Right atrium auricular region (tissue), 2 donors: ENCODE measurements at places on chromosomes 3 and 15. TPM values are rescaled to one million over a fixed set of nuclear protein-coding genes. Genes with fewer than 3 reads are reported as not detected.
A peak's percentile ranks its signal among the peaks of the same experiment; 100 is the strongest.

The SSUH2 gene
- 0.82 TPM for total RNA-seq

DNA sequence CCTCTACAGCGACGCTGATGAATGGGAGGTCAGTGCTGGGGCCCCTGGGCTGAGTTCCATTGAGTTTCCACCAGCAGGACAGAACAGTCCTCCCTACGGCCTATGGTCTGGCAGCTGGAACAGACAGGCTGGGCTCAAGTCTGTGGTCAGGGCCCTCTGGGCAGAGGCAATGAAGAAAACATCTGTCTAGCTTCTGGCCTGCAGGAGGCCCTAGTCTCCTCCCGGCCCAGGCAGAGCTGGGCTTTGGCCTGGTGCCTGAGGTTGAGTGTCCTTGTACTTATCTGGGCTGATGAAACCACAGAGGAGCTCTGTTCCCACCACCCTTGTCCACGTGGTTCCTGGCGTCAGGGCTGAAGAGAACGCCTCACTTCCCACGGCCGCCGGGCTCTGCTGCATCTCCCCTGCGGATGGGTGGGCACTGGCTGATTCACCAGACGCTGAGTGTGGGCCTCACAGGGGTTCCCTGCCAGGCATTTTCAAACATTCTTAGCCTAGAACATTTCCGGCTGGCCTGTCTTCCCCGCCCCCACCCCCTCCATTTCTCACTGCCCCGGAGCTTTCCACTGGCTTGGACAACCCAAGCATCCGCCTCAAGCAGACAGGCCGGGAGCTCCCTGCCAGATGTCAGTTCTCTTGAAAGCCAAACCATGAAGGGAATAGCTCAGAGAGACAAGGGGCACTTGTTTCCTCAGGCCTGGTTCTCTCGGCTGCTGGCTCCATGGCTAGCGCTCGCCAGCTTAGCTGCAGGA lies 20.3 kb downstream of the PPCDC start:
- H3K36me3 ChIP-seq: no peaks in the 10 kb centered on the region
- H3K27ac ChIP-seq: peak overlapping the region; percentile 83

DNA sequence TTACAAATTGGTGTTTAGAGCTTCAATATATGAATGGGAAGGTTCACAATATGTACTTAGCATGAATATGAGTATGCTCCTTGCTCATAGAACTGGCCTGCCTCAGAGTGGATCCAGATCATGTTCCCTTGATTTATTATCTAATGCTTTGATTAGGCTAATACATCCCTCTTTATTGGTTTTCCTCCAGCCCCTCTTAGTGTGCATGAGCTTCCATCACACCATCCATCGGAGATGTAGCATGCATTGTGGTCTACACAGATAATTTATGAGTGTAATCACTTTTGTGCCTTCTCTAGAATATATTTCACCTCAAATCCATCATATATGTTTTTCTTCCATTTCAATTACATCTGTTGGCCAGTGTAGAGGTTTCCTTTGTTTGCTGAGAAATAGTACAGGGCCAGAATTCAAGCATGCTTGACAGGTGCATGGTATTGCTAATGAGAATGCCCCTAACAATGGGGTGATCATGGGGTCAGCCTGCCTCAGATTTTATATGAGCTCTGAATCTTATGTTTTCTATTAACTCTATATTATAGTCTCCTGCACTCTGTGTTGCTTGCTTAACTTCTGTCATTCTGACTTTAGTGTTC lies 786.4 kb upstream of the ARPP21 start:
- peaks cover 12% of the 10 kb centered on the region for H3K4me1 ChIP-seq
- H3K4me3 ChIP-seq: no peak overlapping the region
- DNase-seq: no peak
- no peaks in the 10 kb centered on the region for H3K27me3 ChIP-seq
- H3K36me3 ChIP-seq: no peaks in the 10 kb centered on the region
- no peak overlapping the region for H3K27ac ChIP-seq

The KCNH8 gene
- total RNA-seq: not detected

- H3K27ac ChIP-seq: no peak overlapping the region
- DNase-seq: no peak
- no peak overlapping the region for H3K4me3 ChIP-seq
- H3K36me3 ChIP-seq: no peaks in the 10 kb centered on the region
Observed at GRCh38 chr3:194075802-194076460, 60.0 kb upstream of the HES1 start.

DNA sequence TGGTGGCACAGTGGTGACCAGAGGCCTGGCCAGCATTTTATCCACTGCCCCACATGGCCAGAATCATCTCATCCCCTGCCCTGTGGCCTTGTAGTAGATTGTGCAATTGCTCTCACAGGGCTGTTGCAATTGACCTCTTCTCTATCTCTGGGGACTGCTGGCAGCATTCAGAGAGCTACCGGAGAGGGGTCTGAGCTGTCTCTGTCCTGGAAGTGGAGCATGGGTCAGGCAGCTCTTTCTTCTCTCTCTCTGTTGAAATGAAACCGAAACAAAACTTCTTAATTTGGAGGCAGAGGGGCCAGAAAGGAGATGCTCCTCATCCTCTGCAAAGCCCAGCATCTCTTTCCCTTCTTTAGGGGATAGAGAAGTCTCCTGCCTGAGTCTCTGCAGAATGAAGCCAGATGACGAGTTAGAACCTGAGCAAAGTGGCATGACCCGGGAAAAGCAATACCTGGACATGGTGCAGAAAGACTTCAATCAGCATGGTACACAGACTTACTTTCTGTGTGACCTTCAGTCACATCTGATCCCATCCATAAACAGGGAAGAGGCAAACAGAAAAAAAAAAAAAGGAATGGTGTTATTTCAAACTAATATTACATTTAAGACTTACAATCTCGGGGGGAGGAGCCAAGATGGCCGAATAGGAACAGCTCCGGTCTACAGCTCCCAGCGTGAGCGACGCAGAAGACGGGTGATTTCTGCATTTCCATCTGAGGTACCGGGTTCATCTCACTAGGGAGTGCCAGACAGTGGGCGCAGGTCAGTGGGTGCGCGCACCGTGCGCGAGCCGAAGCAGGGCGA lies 144.5 kb upstream of the BCL6 start:
- no peak overlapping the region for H3K27ac ChIP-seq
- no peak for DNase-seq
- peaks cover 9% of the 10 kb centered on the region for H3K4me1 ChIP-seq
- no peaks in the 10 kb centered on the region for H3K36me3 ChIP-seq
- H3K4me3 ChIP-seq: no peak overlapping the region

GRCh38 chr3:114327665-114328064 lies 33.8 kb downstream of the TIGIT start:
- H3K36me3 ChIP-seq: peaks cover 8% of the 10 kb centered on the region
- H3K4me1 ChIP-seq: no peaks in the 10 kb centered on the region
- no peak for DNase-seq
- H3K27me3 ChIP-seq: no peaks in the 10 kb centered on the region

DNA sequence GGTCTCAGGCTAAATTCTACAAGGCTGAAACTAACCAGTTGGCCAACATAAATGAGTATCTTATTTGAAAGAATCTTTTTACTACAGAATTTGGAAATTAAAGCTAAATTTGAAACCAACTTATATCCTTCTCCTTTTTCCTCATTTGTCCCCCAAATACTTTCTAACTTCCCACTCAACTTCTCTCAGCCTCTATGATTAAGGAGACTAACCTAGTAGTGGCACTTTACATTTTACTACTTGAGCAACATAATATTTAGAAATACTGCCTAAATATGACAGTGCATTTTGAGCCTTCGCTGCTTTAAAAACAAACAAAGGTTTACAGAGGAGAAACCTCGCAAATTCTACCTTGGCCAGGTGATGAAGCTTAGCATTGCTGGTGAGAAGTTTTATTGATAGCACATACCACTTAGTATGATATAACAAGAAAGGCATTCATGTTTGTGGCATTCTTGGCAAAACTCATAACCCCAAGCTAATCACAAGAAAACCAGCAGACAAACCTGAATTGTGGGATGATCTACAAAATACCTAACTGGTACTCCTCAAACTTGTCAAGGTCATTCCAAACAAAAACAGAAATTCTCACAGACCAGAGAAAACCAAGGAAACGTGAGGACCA lies 432.1 kb upstream of the CFAP20DC start:
- no peak overlapping the region for H3K4me3 ChIP-seq
- H3K36me3 ChIP-seq: no peaks in the 10 kb centered on the region
- no peak for DNase-seq
- no peak overlapping the region for H3K27ac ChIP-seq
- no peaks in the 10 kb centered on the region for H3K27me3 ChIP-seq
- peaks cover 2% of the 10 kb centered on the region for H3K4me1 ChIP-seq

The POLG gene
- 36.0 TPM for total RNA-seq

DNA sequence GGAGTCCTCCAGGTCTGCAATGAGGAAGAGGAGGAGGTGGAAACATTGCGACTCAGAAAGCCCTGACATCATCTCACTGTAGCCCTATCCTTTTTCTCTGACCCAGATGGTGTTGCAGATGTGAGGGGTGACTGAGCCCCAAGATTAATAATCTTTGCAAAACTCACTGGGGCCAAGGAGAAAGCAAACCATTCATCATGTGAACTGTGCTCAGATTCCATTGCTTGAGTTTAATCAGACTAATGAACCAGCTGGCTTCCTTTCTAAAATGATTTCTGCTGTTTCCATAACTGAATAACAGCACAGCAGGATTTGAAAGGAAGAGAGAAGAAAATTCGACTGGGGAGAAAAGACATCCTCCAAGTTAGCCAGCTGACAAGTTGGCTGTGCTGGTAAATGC lies 13.4 kb upstream of the DGKG start:
- H3K4me3 ChIP-seq: no peak overlapping the region
- no peaks in the 10 kb centered on the region for H3K27me3 ChIP-seq
- no peaks in the 10 kb centered on the region for H3K4me1 ChIP-seq
- H3K36me3 ChIP-seq: no peaks in the 10 kb centered on the region
- DNase-seq: no peak

GRCh38 chr3:161700998-161701397 lies 204.4 kb downstream of the OTOL1 start:
- no peaks in the 10 kb centered on the region for H3K36me3 ChIP-seq
- no peaks in the 10 kb centered on the region for H3K4me1 ChIP-seq
- no peak overlapping the region for H3K4me3 ChIP-seq
- DNase-seq: no peak
- no peaks in the 10 kb centered on the region for H3K27me3 ChIP-seq

GRCh38 chr3:12973827-12974226 lies 99.4 kb downstream of the IQSEC1 start:
- no peaks in the 10 kb centered on the region for H3K27me3 ChIP-seq
- H3K4me1 ChIP-seq: no peaks in the 10 kb centered on the region
- H3K27ac ChIP-seq: no peak overlapping the region
- DNase-seq: no peak
- no peaks in the 10 kb centered on the region for H3K36me3 ChIP-seq

DNA sequence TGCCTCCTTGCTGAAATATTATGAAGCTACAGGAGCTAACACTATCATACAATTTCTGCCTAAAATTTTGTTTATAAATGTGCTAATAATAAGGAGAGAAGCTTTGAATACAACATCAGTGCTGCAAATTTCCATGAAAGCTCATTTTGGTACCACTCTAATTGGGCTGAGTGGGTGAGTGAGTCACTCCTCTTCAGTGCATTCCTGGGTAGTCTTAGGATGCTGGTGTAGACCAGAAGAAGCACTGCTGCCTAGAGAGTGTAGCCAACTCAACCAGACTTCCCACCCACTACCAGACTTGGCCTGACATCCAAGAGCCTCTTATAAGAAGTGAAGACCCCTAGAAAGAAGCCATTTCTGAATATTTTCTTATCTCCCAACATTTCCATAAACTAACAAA lies 32.5 kb upstream of the CCDC54 start:
- no peak for DNase-seq
- H3K27me3 ChIP-seq: no peaks in the 10 kb centered on the region
- H3K36me3 ChIP-seq: no peaks in the 10 kb centered on the region
- H3K4me3 ChIP-seq: no peak overlapping the region
- H3K4me1 ChIP-seq: no peaks in the 10 kb centered on the region

The ZNF35 gene
- 8.4 TPM for total RNA-seq
